ENCODE measurements at places on chromosomes 2 and 18. TPM values are rescaled to one million over a fixed set of nuclear protein-coding genes. Genes with fewer than 3 reads are reported as not detected.

Gene ACADL
- 0.65 TPM for total RNA-seq

Gene TNFAIP6
- total RNA-seq, result 572 TPM

Gene RAD51AP2
- total RNA-seq, result not detected

Gene ASB18
- not detected for total RNA-seq

Gene COLEC12
- 28.0 TPM for total RNA-seq

Gene SLC23A3
- 2.2 TPM for total RNA-seq

Gene C2orf66
- 0.13 TPM for total RNA-seq

Gene FASTKD2
- total RNA-seq, result 60.9 TPM

Gene G6PC2
- total RNA-seq, result not detected

Gene FN1
- 3,432 TPM for total RNA-seq

Gene TMEM37
- total RNA-seq, result 0.76 TPM

Gene ITGB6
- total RNA-seq, result not detected

Gene BOLL
- not detected for total RNA-seq

Gene CPLX4
- total RNA-seq, result not detected

Gene HOXD8
- total RNA-seq, result 10.2 TPM

Gene SCYGR4
- 0.11 TPM for total RNA-seq

Gene UGT1A10
- total RNA-seq, result not detected

Gene LCT
- total RNA-seq, result 0.22 TPM

Gene CD8A
- not detected for total RNA-seq

Gene ZBTB7C
- total RNA-seq, result 2.5 TPM

Gene NR4A2
- total RNA-seq, result 1.4 TPM

Gene LYG2
- not detected for total RNA-seq

Gene CLEC4F
- not detected for total RNA-seq

Gene MSH2
- total RNA-seq, result 18.7 TPM

Gene TRPM8
- total RNA-seq, result not detected

Gene AP1S3
- total RNA-seq, result 61.7 TPM

Gene UGT1A6
- not detected for total RNA-seq

Gene CDK15
- total RNA-seq, result 0.11 TPM

Gene MYO3B
- under 0.01 TPM for total RNA-seq

Gene ELOA2
- total RNA-seq, result not detected

Gene CRYBA2
- total RNA-seq, result not detected

Gene ACTR3
- 336 TPM for total RNA-seq

Gene SERPINB7
- total RNA-seq, result 0.11 TPM

Gene CYP1B1
- 860 TPM for total RNA-seq

Gene PLEKHA3
- 8.0 TPM for total RNA-seq

Gene IL18RAP
- not detected for total RNA-seq

Gene SNORC
- total RNA-seq, result 0.65 TPM

Gene DSG3
- not detected for total RNA-seq

Gene RPRM
- not detected for total RNA-seq

Gene MAP4K3
- 48.1 TPM for total RNA-seq

Gene NT5DC4
- not detected for total RNA-seq

Gene ZC3H6
- 8.6 TPM for total RNA-seq

Gene NPAS2
- 13.2 TPM for total RNA-seq

Gene RNF149
- 75.8 TPM for total RNA-seq

Gene AKAIN1
- total RNA-seq, result not detected

Gene ZNF892
- 8.2 TPM for total RNA-seq

Gene KCNG3
- not detected for total RNA-seq

All from articular chondrocyte of knee joint (primary cell).